ENCODE measurements at places on chromosomes 3 and 15. TPM values are rescaled to one million over a fixed set of nuclear protein-coding genes. Genes with fewer than 3 reads are reported as not detected.

The ALDH1A3 gene
- total RNA-seq, result 1.9 TPM

The SLC22A14 gene
- not detected for total RNA-seq

The SLC12A1 gene
- total RNA-seq, result not detected

The CACNA2D2 gene
- not detected for total RNA-seq

The MUC13 gene
- total RNA-seq, result not detected

The INKA1 gene
- total RNA-seq, result 1.3 TPM

The PLA2G4E gene
- total RNA-seq, result not detected

The IQCF2 gene
- total RNA-seq, result not detected

The SPESP1 gene
- total RNA-seq, result not detected

The PLSCR4 gene
- total RNA-seq, result 7.8 TPM

The SLC12A8 gene
- 6.3 TPM for total RNA-seq

The SLC28A2 gene
- not detected for total RNA-seq

The GOLGA8N gene
- 1.9 TPM for total RNA-seq

The SYNM gene
- total RNA-seq, result 71.3 TPM

The PLSCR2 gene
- not detected for total RNA-seq

The KCNMB2 gene
- not detected for total RNA-seq

The PLA1A gene
- total RNA-seq, result 0.16 TPM

The MUC4 gene
- not detected for total RNA-seq

The EBLN2 gene
- total RNA-seq, result 2.1 TPM

The MCF2L2 gene
- total RNA-seq, result 0.03 TPM

The CFAP100 gene
- not detected for total RNA-seq

The HDGFL3 gene
- total RNA-seq, result 93.9 TPM

The SPSB4 gene
- total RNA-seq, result 0.05 TPM

The ILDR1 gene
- not detected for total RNA-seq

The RTP1 gene
- not detected for total RNA-seq

The GOLGA6L7 gene
- not detected for total RNA-seq

The TICRR gene
- 8.6 TPM for total RNA-seq

The NDN gene
- total RNA-seq, result 41.2 TPM

The CD86 gene
- not detected for total RNA-seq

The CIDEC gene
- total RNA-seq, result not detected

The CHST2 gene
- 9.2 TPM for total RNA-seq

The TNIK gene
- 0.16 TPM for total RNA-seq

The AADAC gene
- 0.34 TPM for total RNA-seq

The PDE12 gene
- 11.9 TPM for total RNA-seq

The TBC1D2B gene
- 27.5 TPM for total RNA-seq

The IMPDH2 gene
- total RNA-seq, result 128 TPM

The P2RY1 gene
- under 0.01 TPM for total RNA-seq

The KLHL6 gene
- total RNA-seq, result not detected

The UROC1 gene
- total RNA-seq, result not detected

The OIP5 gene
- 31.1 TPM for total RNA-seq

The MME gene
- 19.1 TPM for total RNA-seq

The GOLGA8T gene
- not detected for total RNA-seq

The PIF1 gene
- 20.1 TPM for total RNA-seq

The C3orf20 gene
- total RNA-seq, result not detected

The MUC20 gene
- total RNA-seq, result not detected

The MESP2 gene
- total RNA-seq, result not detected

The EIF2B5 gene
- 62.3 TPM for total RNA-seq

The GMPPB gene
- 32.2 TPM for total RNA-seq

The PDZRN3 gene
- 0.68 TPM for total RNA-seq

The NUSAP1 gene
- 175 TPM for total RNA-seq

The CLDN11 gene
- total RNA-seq, result 1.7 TPM

The FRMD5 gene
- total RNA-seq, result 10.5 TPM

The FLNB gene
- 207 TPM for total RNA-seq

The SERINC4 gene
- total RNA-seq, result not detected

The HIGD2B gene
- total RNA-seq, result not detected

The EXOSC7 gene
- total RNA-seq, result 92.5 TPM

The LARP6 gene
- 81.5 TPM for total RNA-seq
